ENCODE measurements at places on chromosomes 6 and 20. TPM values are rescaled to one million over a fixed set of nuclear protein-coding genes. Genes with fewer than 3 reads are reported as not detected.

TRIM31 gene
- 0.85 TPM for total RNA-seq

WFDC10B gene
- total RNA-seq: not detected

CAGE1 gene
- total RNA-seq: not detected

IPCEF1 gene
- total RNA-seq: 0.15 TPM

B3GALT4 gene
- total RNA-seq: 0.95 TPM

PRKN gene
- total RNA-seq: not detected
